ENCODE measurements at places on chromosomes 12 and 14.

DNA sequence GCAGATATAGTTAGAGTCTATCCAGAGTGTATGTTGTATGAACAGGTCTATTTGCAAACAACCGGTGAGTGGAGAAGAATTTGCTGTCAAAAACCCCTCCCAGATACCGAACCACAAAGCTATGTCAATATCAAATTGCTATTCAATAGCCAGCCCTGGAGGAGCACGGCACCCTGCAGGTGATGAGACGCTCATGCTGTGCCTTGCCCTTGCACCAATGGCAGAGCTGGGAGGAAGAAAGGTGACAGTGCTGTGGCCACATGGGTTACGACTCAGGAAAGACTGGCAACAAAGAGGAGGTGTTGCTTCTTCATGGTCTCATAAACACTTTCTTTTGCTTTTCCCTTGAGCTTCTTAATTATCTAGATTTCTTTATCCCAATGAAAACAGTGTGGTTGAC, 55.7 kb downstream of the PAX9 start:
- no peak for DNase-seq

DNA sequence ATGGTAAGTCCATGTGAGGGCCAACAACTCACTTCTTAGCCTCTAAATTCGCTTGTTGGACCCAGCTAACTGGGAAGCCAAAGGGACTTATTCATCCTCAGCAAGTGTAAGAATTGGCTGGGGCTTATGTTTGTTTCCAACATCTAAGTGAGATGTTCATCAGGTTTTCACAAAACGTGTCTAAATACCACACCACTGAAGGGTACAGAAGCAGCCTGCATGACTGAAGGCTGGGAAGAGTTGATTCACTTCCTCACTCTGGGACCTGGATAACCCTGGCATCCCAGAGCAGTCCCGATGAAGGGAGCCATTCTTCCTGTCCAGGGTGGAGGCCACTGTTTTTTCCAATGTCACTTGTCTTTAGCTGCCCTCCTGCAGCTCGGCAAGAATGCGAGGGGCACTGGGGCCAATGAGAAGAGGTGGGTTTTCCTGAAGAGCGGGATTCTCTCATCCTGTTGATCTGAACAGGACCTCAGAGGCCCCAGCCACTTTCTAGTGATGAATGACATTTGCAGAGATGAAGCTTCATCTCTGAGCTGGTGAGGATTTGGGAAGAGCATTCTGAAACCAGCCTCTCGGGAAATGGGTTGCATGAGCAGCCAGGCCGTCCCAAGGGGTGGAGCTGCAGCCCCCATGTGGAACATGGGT, 12.2 kb upstream of the COL2A1 start:
- DNase-seq = no peak

DNA sequence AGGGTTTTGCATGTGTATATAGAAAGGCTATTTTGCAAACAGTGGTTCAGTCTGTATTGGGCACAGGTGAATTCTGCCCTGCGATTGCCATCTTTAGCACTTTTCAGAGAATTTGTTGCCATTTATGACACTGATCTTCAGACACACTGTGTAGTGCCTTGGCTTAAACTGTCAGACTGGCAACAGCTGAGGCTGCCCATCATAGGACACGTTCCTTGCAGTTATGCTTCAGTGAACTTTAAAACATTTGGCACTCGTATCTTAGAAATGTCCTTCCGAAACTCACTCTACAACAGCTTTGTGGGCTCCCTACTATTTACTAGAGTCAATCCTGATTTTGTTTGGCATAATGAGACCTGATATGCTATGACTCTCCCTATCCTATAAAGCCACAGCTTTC, 29.1 kb downstream of the AP5M1 start:
- DNase-seq = no peak

DNA sequence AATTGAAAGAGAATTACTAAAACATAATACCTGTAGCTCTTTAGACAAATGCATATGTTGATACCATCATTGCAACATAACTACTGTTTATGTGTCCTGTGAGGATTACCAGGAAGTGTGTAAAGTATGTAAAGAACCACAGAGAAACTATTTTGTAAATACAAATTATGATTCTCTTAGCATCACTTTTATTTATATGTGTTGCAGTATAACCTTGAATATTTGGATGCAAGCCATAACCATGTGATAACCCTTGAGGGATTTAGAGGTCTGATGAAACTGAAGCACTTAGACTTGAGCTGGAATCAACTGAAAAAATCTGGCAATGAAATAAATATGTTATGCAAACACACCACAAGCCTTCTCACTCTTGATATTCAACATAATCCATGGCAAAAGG, 77.5 kb downstream of the LRRC9 start:
- DNase-seq = no peak

GRCh38 chr14:74542056-74542685, 48.6 kb downstream of the ISCA2 start:
- DNase-seq = no peak

DNA sequence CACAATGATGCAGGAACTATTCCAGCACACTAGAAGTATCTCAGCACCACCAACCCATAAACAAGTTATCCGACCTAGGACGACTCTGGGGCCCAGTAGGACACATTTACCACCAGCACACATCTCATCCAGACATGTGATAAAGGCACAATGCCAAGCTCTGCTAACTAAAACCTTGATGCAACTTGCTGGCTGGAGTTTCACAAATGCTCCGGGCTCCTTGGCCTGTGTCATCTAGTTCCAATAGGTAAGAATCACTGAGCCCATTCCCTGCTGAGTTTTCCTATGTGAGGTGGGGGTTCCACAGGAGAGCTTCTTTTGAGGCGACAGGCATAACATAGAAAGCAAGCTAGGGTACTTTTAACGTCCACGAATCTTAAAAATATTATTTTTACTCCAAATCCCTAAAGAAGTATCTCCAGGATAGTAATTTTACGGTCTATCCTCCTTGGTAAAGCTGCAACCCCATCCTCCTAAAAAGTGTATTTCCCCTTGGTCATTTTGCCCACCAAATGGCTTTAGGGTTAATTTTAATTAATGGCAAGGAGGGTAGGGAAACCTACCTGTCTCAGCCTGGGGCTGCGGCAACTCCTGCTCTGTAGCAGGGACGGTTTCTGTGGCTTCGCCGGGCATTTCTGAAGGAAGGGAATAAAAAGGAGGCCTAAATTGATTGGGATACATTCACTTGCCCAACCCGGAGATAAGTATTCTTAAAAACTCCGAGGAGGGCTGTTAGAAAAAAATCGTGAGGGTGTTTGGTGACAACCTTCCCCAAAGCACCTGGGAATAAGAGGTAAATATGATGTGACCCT, 1.0 kb downstream of the NACA start:
- no peak for DNase-seq

DNA sequence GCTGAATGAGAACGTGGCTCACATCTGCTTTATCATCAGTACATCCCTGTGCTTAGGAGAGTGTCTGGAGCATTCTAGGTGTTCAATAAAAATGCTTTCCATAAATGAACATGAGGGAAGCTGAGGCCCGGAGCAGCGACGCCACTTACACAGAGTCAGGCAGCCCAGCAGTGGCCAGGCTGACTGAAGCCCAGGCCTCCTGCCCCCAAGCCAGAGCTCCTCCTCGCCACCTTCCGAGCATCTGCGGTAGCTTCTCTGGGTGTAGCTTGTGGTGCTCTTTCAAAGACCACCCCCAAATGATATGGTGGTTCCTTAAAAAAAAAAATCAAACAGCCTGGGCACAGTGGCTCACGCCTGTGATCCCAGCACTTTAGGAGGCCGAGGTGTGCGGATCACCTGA, 88.8 kb downstream of the FBXL14 start:
- DNase-seq = no peak

- no peak for DNase-seq
Measured at GRCh38 chr14:66979101-66979974, 209.9 kb upstream of the GARIN2 start.

GRCh38 chr12:79998554-79998953, 63.7 kb upstream of the PPP1R12A start:
- DNase-seq = no peak

DNA sequence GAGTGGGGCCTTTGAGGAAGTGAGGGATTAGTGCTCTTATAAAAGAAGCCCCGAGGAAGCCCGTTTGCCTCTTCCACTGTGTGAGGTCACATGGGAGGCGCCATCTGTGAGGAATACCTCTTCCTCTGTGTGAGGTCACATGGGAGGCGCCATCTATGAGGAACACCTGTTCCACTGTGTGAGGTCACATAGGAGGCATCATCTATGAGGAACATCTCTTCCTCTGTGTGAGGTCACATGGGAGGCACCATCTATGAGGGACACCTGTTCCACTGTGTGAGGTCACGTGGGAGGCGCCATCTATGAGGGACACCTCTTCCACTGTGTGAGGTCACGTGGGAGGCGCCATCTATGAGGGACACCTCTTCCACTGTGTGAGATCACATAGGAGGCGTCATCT, 69.7 kb downstream of the SLC24A4 start:
- DNase-seq = no peak

GRCh38 chr12:131356485-131357184, 354.3 kb upstream of the SFSWAP start:
- DNase-seq = no peak

GRCh38 chr14:74921987-74922751, 891 bp downstream of the RPS6KL1 start:
- DNase-seq = no peak

GRCh38 chr12:74899031-74899829, 310.4 kb downstream of the KCNC2 start:
- no peak for DNase-seq

DNA sequence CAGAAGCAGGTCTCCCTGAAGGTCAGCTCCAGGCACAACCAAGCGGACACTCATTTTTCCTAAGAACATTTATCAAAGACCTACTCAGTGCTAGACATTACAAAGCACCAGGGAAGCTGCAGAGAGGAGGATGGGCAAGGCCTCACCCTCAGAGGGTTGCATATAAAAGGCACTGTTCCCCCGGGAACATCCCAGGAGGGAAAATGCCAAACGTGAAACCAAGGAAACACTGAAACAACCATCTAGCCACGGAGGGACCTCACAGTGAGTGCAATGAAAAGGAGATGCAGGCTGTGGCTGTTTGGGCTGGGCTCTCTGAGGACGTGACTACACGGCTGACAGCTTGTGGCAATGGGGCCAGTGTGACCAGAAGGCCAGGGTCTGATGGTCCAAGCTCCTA, 117.4 kb upstream of the VASH1 start:
- no peak for DNase-seq

GRCh38 chr14:24673534-24674203, 39.7 kb upstream of the GZMB start:
- DNase-seq = peak; percentile 48

- no peak for DNase-seq
Measured at GRCh38 chr14:72826039-72826438, 67.9 kb downstream of the DPF3 start.

GRCh38 chr12:121191151-121191550, 18.8 kb upstream of the P2RX4 start:
- no peak for DNase-seq

GRCh38 chr12:93500201-93500600, 32.9 kb downstream of the MRPL42 start:
- DNase-seq = no peak

- no peak for DNase-seq
Measured at GRCh38 chr12:120118321-120119061, 1.9 kb upstream of the RAB35 start.
